Spleen (tissue), 13 donors: ENCODE measurements at places on chromosomes 16 and 17. TPM values are rescaled to one million over a fixed set of nuclear protein-coding genes. Genes with fewer than 3 reads are reported as not detected.

Gene SOST
- polyA plus RNA-seq = not detected

Gene CCL3
- polyA plus RNA-seq = 11.7 TPM

Gene CD300E
- polyA plus RNA-seq = 3.0 TPM

- H3K27me3 ChIP-seq = peaks cover 2% of the 10 kb centered on the region
- H3K4me3 ChIP-seq = no peak overlapping the region
- no peak for DNase-seq
- peaks cover 13% of the 10 kb centered on the region for H3K4me1 ChIP-seq
- H3K27ac ChIP-seq = no peak overlapping the region
- H3K36me3 ChIP-seq = no peaks in the 10 kb centered on the region
Measured at GRCh38 chr17:38554430-38555350, 51.1 kb downstream of the SRCIN1 start.

GRCh38 chr17:66469088-66469442, 166.7 kb downstream of the PRKCA start:
- DNase-seq = no peak
- H3K4me3 ChIP-seq = no peak overlapping the region
- H3K36me3 ChIP-seq = no peaks in the 10 kb centered on the region
- H3K4me1 ChIP-seq = peaks cover 60% of the 10 kb centered on the region
- H3K27ac ChIP-seq = peak overlapping the region; percentile 70
- no peaks in the 10 kb centered on the region for H3K27me3 ChIP-seq

- H3K27ac ChIP-seq = peak overlapping the region; percentile 57
- H3K27me3 ChIP-seq = no peaks in the 10 kb centered on the region
- H3K36me3 ChIP-seq = peaks cover 43% of the 10 kb centered on the region
- peaks cover 43% of the 10 kb centered on the region for H3K4me1 ChIP-seq
- no peak for DNase-seq
Measured at GRCh38 chr17:18261146-18261515, 669 bp downstream of the MIEF2 start.

GRCh38 chr16:3819746-3820724, 60.5 kb downstream of the CREBBP start:
- H3K27me3 ChIP-seq = no peaks in the 10 kb centered on the region
- peaks cover 98% of the 10 kb centered on the region for H3K4me1 ChIP-seq
- no peak for DNase-seq
- H3K4me3 ChIP-seq = no peak overlapping the region

DNA sequence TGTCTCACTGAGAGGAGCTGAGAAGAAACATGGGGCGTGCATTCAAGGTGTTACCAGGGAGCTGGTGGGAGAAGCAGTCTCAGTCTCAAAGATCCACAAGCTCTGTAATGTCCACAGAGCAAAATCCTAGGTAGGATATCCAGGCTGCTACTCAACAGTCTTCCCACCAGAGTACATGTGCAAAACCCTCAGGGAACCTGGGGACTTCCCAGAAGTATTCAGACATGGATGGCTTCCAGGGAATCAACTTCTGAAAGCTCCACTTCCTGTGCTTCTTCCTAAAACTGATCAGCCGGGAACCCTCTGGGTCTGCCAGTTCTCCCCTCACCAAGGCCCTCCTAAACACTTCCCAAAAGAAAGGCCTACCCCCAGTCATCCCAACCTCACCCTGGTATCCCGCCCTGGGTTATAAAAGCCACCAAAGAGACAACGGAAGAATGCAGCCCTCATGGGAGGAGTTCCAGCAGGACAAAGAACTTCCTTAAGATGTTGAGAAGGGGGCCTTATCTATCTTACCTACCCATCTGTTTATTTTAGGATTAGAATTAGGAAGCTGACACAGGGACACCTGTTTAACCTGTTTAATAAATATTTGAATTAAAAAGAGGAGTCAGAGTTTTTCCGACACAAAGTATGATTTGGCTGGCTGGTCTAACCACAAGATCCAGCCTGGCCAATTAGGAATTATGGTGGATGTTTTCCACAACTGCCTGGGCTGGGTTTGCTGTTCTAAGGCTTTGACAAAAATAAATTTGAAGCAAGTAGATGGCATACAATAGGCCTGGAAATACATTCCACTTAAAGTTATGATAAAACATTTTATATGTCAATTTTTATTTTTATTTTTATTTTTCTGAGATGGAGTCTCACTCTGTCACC, 37.0 kb downstream of the CUEDC1 start:
- peaks cover 19% of the 10 kb centered on the region for H3K4me1 ChIP-seq
- H3K4me3 ChIP-seq = no peak overlapping the region
- DNase-seq = no peak
- H3K27me3 ChIP-seq = no peaks in the 10 kb centered on the region

- H3K27me3 ChIP-seq = no peaks in the 10 kb centered on the region
- H3K36me3 ChIP-seq = peaks cover 89% of the 10 kb centered on the region
- no peak for DNase-seq
- H3K4me1 ChIP-seq = peaks cover 16% of the 10 kb centered on the region
Measured at GRCh38 chr16:10988879-10989278, 44.5 kb downstream of the CLEC16A start.

GRCh38 chr17:42660692-42661345, 1.7 kb downstream of the TUBG2 start:
- no peaks in the 10 kb centered on the region for H3K4me1 ChIP-seq
- no peak overlapping the region for H3K27ac ChIP-seq
- H3K36me3 ChIP-seq = no peaks in the 10 kb centered on the region
- H3K27me3 ChIP-seq = no peaks in the 10 kb centered on the region

DNA sequence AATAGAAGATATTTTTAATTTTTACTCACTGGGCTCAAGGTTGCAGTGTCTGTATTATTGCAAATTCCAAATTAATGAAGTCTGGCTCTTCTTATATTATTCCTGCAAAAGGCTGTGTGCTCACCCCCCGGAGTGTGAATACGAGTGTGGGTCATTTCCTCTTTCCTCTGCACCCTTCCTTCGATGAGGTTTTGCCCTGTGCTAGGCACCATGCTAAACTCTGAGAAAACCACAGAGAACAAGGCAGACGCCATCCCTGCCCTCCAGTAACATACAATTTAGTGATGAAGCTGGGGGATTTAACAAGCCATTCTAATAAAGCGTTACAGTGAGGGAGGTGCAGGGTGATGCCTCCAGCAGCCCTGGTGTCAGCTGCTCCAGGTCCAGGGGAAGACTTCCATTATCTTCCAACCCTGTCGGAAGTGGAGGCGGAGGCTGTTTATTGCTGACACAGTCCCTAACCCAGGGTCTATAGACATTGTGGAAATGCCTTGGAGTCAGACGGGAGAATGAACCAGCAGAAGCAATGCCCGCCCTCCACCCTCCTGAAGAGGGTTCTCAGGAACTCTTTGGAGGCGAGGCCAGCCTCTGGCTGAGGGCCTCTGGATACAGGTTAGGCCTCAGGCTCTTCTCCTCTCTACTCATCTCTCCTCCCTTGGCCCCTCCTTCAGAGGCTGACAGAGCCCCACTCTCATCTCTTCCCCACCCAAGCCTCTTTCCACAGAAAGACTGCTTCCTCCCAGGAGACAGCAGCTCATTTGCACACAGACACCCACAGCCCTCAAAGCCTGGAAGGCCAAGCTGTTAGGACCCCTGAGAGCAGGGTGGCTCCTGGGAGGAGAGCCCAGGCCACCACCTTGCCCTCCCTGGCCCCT, 2.0 kb upstream of the ACE start:
- H3K4me1 ChIP-seq = peaks cover 10% of the 10 kb centered on the region
- no peak for DNase-seq
- H3K36me3 ChIP-seq = no peaks in the 10 kb centered on the region
- H3K27ac ChIP-seq = peak overlapping the region; percentile 59
- peaks cover 48% of the 10 kb centered on the region for H3K27me3 ChIP-seq

DNA sequence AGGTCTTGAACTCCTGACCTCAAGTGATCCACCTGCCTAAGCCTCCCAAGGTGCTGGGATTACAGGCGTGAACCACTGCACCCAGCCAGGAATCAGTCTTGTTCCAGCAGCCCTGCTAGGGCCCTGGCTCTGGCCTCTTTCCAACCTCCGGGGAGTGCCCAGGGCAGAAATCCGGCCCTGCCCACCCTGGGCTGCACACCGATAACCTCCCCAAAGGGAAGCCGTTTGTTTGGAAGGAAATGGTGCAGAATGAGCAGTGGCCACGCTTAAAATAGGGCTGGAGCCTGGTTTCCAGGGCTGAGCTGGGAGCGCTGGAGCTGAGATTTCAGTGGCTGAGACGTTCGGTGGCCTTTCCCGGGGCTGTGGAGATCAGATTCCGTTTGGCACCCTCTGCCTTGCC, 17.8 kb upstream of the EMP2 start:
- DNase-seq = peak; percentile 84
- peaks cover 12% of the 10 kb centered on the region for H3K4me1 ChIP-seq
- H3K27ac ChIP-seq = peak overlapping the region; percentile 61
- H3K4me3 ChIP-seq = no peak overlapping the region
- no peaks in the 10 kb centered on the region for H3K36me3 ChIP-seq

DNA sequence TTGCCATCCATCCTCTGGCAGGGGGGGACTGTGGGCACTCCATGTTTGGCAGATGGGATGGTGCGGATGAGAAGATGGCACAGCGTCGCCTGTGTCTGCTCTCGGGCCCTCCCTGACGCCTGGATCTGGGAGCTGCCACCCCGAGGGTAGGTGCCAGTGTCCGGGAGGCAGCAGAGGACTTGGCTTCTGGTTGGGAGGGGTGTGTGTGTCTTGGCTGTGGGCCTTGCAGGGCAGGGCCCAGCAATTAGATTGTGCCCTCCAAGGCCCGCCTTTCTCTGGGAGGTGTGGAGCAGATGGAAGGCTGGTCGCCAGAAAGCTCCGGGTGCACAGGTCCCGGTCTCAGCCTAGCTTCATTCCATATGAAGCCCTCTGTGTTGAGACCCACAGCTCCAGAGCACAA, 1.4 kb downstream of the RAP1GAP2 start:
- peaks cover 12% of the 10 kb centered on the region for H3K4me1 ChIP-seq
- H3K27me3 ChIP-seq = peaks cover 2% of the 10 kb centered on the region
- DNase-seq = peak; percentile 73
- peak overlapping the region; percentile 83 for H3K27ac ChIP-seq
- H3K36me3 ChIP-seq = no peaks in the 10 kb centered on the region
